ENCODE measurements at places on chromosomes 5 and 9.

DNA sequence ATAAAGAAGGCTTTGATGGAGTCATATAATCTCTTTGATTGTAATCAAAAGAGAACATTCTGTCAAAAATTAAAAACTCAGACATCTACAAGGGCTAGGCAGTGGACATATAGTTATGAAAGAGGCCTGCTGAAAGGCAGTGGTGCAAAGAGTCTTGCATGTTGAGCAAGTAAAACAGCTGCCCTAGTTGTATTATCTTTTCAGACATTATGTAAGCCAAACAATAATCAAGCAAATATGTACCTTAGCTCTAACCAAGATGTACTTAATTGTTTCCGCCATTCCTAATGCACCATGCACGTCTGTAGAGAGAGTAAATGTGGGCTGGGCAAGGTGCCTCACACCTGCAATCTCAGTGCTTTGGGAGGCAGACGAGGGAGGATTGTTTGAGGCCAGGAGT, 14.3 kb downstream of the GAPT start:
- DNase-seq, result no peak

GRCh38 chr9:111450124-111450523, 34.1 kb downstream of the ECPAS start:
- DNase-seq, result no peak

DNA sequence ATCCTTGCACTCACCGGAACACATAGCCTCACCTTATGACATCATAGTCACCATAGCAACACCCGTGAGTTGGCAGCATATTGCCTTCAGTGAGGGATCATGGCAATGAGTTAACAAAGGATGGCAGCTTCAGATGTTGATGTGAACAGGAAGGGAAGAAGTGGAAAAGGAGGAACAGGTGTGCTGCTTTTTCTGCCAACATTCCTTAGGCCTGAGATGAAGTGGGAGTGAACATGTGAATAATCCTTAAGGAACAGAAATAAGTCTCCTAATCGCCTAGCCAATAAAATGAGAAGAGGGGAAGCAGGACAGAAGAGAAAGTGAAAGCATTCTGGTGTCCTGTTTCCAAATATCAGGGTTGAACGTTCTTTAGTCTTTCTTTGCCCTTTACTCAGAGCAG, 360.0 kb downstream of the BRINP1 start:
- no peak for DNase-seq

- DNase-seq, result no peak
These were observed 382.6 kb downstream of the ADGRV1 start for GRCh38 chr5:90941002-90941720.

DNA sequence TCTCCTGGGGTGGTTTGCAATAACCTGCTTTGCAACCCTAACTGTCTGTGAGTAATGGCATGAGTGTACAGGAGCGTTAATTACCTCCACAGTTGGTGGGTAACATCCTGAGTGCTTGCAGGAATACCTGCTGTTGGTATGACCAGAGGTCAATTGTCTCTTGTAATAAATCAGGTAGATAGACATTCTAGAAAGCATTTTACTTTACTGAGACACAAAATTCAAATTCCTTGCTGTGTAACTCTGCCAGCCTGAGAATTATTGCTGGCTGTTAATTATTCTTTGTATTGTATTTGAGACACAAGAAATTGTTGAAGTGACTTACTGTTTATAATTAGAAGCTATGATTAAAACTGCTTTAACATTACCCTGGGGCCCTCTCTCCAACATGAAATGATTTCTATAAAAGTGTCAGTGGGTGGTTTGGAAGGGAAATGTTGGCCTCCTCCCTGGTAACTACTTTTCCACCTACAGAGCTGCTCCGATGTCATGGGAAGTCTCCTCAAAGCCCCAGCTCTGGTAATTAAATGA, 150.8 kb upstream of the ADCY2 start:
- no peak for DNase-seq

DNA sequence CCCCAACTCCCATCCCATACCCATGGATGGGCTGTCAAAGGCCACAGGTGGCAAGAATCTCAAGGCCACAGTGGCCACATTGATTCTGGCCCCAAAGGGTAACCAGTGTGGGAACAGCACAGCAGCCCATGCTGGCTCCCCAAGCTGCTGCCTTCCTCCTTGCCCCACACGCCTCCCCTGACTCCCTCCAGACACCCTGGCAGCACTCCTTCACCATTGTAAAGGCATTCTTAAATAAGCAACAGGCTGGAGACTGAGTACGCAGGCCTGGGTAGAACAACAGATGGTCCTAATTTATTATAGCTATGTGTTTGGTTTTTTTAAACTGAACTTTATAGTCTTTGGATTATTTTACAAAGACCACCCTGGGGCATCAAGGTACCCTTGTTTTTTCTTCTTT, 158.8 kb downstream of the TSSK1B start:
- DNase-seq, result no peak

GRCh38 chr9:80282766-80283165, 711.0 kb downstream of the TLE4 start:
- no peak for DNase-seq

DNA sequence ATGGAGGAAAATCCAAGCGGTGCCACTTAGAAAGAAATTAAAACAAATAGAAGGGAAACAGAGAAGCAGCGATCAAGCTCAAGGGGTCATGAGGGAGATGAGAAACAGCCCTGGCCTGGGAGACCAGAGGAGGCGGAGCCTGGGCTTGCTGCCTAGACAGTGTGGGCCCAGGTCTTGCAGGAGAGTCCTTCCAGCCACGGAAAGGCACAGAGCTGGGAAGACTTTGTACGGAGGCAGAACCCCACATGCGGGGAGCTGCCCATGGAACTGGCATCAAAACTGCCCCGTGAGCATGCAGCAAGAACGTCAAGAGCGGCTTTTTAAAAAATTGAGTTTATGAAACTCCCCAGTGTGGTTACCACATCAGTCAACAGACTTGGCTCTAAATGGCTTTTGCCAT, 119.4 kb downstream of the IRX1 start:
- DNase-seq, result no peak

- no peak for DNase-seq
These were observed 32.9 kb upstream of the DTWD2 start for GRCh38 chr5:119021149-119021732.

- no peak for DNase-seq
These were observed 220.9 kb upstream of the TUT7 start for GRCh38 chr9:86575137-86575536.

DNA sequence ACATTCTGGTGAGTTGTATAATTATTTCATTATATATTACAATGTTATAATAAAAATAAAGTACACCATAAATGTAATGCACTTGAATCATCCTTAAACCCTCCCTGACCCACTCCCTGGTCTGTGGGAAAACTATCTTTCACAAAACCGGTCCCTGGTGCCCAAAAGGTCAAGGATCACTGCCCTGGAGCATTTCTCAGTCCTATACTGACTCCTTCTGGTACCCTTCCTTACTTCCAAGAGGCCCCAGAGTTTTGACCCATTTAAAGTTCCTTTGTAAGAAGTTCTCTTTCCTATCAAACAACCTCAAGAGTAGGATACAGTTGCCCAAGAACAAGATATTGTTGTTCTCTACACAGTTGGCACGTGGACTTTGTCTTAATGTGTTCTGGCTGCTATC, 88.9 kb upstream of the TRPM3 start:
- no peak for DNase-seq

- DNase-seq, result no peak
These were observed 114.0 kb downstream of the CDC42SE2 start for GRCh38 chr5:131377785-131378325.

DNA sequence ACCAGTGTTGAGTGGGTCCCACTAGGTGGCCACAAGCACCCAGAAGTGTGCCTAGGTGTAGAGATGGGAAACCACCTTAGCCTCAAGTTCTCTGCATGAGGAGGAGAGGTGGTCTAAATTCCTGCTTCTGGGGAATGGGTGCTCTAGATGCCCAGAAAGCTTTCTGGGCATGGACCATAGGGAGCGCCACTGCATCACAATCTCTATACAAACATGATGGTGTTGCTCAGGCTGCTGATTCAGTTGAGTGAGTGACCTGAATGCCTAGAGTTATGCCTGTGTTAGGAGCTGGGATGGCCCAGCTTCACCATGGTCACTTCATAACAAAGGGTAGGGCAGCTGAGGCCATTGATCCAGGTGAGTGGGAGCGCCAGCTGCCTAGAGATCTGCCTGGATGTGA, 667.9 kb upstream of the ARRDC3 start:
- no peak for DNase-seq

DNA sequence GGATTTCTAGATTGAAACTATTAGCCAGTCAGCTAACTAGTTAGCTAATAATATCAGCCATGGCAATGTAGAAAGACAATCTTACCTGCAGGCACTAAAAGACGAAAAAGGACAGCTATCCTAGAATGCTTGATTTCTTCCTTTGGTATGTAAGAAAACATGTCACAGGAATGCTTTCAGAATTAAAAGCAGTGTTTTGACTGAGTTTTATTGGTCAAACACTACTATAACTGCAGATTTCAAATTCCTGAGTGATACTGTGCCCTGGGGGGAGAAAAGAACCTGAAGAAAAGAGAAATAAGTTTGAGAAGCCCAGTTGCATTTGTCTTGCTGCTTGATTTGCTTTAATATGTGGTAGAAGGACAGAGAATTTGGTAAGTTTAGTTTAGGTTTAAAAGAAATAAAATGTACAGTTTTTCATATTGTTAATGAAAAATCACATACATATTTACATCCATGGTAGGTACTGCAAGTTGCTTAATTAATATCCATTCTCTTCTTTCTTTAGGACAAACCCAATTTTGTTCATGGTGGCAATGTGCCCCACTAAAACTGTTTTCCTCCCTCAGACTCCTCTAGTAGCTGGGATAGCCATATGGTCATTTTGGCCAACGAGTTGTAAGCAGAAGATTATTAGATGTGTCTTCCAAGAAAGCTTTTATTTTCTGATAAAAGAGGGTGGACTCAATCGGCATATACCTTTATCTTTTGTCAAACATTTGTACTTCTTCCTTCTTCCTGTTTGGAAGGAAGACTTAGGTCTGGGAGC, 4.3 kb upstream of the FAM169A start:
- DNase-seq, result no peak

- no peak for DNase-seq
These were observed 17.2 kb downstream of the FAM163B start for GRCh38 chr9:133591985-133592384.
